ENCODE measurements at places on chromosomes 12 and 14. TPM values are rescaled to one million over a fixed set of nuclear protein-coding genes. Genes with fewer than 3 reads are reported as not detected.

- no peak for DNase-seq
Measured at GRCh38 chr12:53752621-53753020, 842 bp upstream of the CISTR start.

- peak; percentile 80 for DNase-seq
Measured at GRCh38 chr12:39619660-39620433, at the start of gene ABCD2. ABCD2 (minus strand) TSS chr12:39619803; CDS start chr12:39619615, 188 bp downstream.

- DNase-seq, result no peak
Measured at GRCh38 chr14:71141701-71142374, 234.6 kb downstream of the PCNX1 start.

- no peak for DNase-seq
Measured at GRCh38 chr12:62839869-62840660, 94.9 kb downstream of the PPM1H start.

GRCh38 chr12:103181366-103182152 lies 224.1 kb downstream of the ASCL1 start:
- DNase-seq, result no peak

GRCh38 chr12:88238406-88238805 lies 96.3 kb downstream of the TMTC3 start:
- no peak for DNase-seq

DNA sequence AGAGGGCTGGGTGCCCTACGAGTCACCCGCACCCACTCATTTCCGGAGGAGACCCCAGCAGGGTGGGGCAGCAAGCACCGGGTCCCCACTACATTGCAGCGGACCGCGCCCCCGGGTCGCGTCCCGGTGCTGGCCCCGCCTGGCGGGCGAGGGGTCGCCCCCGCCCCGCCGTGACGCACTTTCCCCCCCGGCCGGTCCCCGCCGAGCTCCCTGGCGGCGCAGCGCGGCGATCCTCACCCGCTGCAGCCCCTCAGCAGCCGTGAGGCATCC lies 106.1 kb downstream of the PRICKLE1 start:
- DNase-seq, result peak; percentile 43

GRCh38 chr14:84017495-84017894 lies 1512.4 kb upstream of the FLRT2 start:
- DNase-seq, result no peak

GRCh38 chr12:94700662-94701061 lies 50.3 kb upstream of the TMCC3 start:
- DNase-seq, result no peak

- no peak for DNase-seq
Measured at GRCh38 chr12:2169940-2170339, 117.2 kb downstream of the CACNA1C start.

DNA sequence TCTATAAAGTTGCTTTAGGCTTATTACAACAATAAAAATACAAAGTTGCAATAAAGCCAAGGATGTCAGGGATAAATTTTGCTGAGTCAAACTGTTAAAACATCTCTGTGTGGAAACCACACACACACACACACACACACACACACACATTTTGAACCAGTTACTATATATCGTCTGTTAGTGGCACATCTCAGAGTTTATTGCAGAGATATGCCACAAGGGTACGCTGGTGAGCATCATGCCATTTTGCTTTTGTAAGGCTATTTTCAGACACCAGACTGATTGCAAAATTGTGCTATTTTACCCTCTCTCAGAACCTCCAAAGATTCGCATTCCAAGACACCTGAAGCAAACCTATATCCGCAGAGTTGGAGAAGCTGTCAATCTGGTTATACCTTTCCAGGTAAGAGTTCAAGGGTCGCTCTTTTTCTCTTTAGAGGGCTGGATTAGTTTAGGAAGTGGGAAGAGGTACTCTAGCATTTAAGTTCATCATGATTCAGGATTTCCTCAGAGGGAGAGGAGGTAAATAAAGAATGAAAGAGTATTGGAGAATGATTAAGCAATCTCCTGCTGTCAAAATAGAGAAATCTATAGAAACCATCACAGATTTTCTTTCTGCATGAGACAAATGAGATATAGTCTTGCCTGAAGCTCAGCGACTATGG lies 27.3 kb upstream of the CHPT1 start:
- DNase-seq, result peak; percentile 10

- no peak for DNase-seq
Measured at GRCh38 chr14:20388159-20388558, 25.1 kb downstream of the TEP1 start.

GRCh38 chr12:121789233-121789781 lies 4.2 kb downstream of the RHOF start:
- DNase-seq, result no peak

DNA sequence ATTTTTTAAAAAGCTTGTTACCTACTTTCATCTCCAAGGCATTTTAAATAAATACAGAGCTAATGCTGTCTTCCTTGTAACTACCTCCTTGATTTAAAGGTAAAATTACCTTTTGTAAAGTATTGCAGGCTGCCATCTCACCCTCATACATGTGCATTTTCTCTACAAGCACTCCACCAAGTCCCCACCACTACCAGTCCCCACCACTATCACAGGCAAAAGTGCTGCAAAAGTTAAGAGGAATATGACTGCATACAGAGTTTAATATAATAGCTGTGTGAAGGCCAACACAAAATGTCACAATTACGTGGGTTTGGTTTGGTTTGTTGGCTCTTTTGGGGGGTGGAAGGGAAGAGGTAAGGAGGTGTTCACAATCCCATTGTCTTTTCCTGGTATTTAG lies 9.6 kb downstream of the SIX1 start:
- DNase-seq, result no peak

- no peak for DNase-seq
Measured at GRCh38 chr12:93748672-93749383, 71.7 kb downstream of the CRADD start.

DNA sequence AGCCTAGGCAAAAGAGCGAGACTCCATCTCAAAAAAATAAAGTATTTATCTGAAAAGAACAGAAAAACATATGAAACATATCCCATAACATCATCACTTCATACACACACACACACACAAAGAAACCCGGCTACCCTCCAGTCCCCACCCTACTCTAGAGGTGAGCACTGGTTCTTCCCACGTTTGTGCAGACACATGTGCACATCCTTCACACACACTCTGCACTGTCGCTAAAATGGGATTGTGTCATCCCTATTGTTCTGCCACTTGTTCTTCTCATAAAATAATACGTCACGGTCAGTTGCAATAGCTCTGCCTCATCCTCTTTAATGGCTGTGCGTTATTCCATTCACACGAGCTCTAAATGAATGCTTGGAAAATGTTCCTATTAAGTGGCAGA lies 85.9 kb upstream of the ANO2 start:
- no peak for DNase-seq

GRCh38 chr12:97046901-97047300 lies 139.8 kb downstream of the NEDD1 start:
- no peak for DNase-seq

GRCh38 chr14:92937051-92937937 lies 14.3 kb downstream of the CHGA start:
- DNase-seq, result no peak

GRCh38 chr14:75295061-75295461 lies 16.4 kb downstream of the FOS start:
- DNase-seq, result peak; percentile 53

GRCh38 chr14:101236496-101237251 lies 324.6 kb upstream of the DIO3 start:
- no peak for DNase-seq

DNA sequence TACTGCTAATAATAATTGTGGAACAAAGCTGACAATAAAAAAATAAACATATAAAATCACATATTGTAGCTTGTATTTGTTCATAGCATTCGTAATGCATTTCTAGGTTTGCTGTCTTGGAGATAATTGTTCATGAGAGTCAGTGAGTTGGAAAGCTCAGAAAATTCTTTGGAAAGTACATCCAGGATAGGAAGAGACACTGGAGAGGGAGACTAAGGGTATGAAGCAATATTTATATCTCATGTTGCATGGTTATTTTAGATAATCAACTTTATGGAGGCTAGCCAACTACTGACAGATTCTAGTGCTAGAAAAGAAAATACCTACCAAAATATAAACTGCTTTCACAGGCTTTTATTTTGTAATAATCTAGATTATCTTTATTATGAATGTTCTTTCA lies 1095.2 kb downstream of the FSCB start:
- no peak for DNase-seq

- DNase-seq, result no peak
Measured at GRCh38 chr14:22540811-22541360, 48.1 kb downstream of the DAD1 start.

DNA sequence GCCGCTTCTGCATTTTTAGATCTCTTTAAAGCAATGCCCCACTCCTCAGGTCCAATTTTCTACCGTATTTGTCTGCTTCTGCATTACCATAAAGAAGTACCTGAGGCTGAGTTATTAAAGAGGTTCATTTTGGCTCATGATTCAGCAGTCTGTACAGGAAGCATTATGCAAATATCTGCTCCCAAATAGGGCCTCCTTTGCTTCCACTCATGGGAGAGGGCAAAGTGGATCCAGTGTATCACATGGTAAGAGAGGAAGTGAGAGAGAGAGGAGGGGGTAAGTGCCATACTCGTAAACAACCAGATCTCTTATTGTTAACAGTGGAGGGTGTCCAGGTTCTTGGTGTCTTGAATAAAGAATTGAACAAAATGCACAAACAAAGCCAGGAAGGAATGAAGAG lies 316.1 kb upstream of the SEL1L start:
- no peak for DNase-seq

- no peak for DNase-seq
Measured at GRCh38 chr12:92242907-92243306, 97.3 kb upstream of the BTG1 start.

- DNase-seq, result no peak
Measured at GRCh38 chr14:72141084-72141483, 208.9 kb downstream of the RGS6 start.

DNA sequence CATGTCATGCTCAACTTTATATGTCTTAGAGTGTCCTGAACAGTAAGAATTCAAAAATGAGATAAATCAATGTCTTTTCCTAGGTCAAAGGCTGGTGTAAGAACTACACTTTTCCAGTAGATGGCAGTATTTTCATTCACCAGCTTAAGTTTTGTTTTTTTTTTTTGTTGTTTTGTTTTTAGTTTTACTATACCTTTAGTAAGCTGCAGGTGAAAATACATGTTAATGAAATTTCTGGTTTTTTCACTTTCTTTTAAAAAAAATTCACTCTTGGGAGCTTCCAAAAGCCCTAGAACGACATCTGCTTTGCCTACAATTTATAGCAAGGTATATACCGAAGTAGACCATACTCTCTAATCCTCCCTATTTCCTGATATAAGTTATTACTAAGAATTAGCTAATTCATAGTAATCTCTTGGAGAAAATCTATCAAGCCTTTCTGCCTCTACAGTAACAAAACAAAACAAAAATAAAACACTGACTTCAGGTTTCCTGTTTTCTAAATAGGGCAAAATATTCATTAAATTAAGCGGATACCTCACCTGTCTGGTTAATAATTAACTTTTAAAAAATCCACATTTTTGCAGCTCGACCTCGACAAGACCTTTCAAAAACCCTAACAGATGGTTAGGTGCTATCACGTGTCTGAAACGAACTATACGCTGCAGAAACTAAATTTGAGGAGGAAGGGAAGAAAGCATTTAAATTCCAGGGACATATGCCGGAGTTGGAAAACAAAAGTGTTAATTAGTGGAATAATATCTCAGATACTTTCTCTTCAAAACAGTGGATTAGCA lies 2.7 kb upstream of the SAMD4A start:
- DNase-seq, result peak; percentile 45

DNA sequence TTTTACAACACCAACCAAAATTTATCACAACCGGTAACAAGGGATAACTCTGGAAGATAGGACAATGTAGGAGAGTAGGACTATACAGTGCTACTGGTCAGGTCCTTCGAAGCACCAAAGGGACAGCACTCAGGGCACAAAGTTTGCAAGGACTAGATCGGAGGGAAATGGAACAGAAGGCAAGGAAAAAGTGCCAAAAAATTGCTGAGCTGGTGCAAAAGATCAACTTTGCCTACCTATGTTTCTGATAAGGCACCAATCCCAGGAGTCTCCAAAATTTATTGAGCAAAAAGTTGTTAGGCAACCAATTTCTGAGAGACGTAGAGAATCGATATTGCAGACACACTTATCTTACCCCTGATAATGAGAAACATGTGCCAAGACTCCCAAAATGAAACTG lies 160.0 kb upstream of the PLEKHA5 start:
- no peak for DNase-seq

- no peak for DNase-seq
Measured at GRCh38 chr14:104806625-104807465, 5.9 kb downstream of the ZBTB42 start.

GRCh38 chr12:117105902-117106301 lies 6.7 kb upstream of the TESC start:
- no peak for DNase-seq

DNA sequence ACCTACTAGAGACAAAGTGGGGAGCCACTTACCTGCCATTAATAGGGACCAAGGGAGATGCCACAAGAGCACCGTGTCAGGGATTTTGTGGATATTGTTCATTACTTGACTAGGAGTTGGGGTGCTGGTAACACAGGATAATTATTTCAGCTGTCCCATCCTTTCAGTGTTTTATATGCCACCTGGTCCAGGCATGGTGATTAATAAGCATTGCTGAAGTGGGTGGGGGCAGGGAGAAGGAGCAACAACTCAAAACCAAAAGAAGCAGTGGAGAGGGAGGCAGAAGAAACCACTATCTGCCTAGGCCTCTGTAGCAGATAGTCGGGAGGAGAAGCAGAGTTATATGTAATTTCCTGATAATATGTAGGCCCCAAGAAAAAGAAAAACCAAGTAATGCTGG lies 184.6 kb downstream of the NPAS3 start:
- DNase-seq, result no peak

DNA sequence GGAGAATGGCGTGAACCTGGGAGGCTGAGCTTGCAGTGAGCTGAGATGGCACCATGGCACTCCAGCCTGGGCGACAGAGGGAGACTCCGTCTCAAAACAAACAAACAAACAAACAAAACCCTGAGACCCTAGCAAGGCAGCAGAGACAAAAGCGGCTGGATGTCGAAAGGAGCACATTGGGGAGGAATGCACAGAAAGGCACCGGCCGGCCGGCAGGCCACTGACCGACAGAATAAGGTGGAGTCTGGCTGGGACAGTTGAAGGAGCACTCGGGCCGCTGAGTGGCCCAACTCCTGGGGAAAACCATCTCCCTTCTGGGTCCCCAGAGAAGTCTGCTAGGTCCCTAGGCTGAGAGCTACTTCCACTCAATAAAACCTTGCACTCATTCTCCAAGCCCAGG lies 256.2 kb downstream of the KIF21A start:
- DNase-seq, result no peak

Gene CPNE6
- polyA plus RNA-seq, result 0.18 TPM

Gene CCND2
- 71.3 TPM for polyA plus RNA-seq

Gene SPPL3
- 86.5 TPM for polyA plus RNA-seq

Gene NAB2
- polyA plus RNA-seq, result 40.8 TPM

Gene TSPAN8
- 26.7 TPM for polyA plus RNA-seq

Gene ARMH4
- 82.8 TPM for polyA plus RNA-seq

Gene SMIM41
- not detected for polyA plus RNA-seq

Gene SLC6A12
- polyA plus RNA-seq, result 16.7 TPM

Gene TAS2R46
- polyA plus RNA-seq, result not detected

Gene PMCH
- polyA plus RNA-seq, result 0.91 TPM

Gene GLS2
- 2.7 TPM for polyA plus RNA-seq

Gene SPIC
- not detected for polyA plus RNA-seq

Gene RNASE7
- 0.55 TPM for polyA plus RNA-seq

Gene MLF2
- polyA plus RNA-seq, result 187 TPM

Gene ATF1
- 47.1 TPM for polyA plus RNA-seq

Gene STXBP6
- 9.8 TPM for polyA plus RNA-seq

Gene FAIM2
- 3.5 TPM for polyA plus RNA-seq

Gene KRT72
- polyA plus RNA-seq, result not detected

Gene SERPINA5
- polyA plus RNA-seq, result 13.5 TPM

Data from left kidney (tissue), 8 donors.